NCI-H187 (cell line): ENCODE measurements at places on chromosomes 16 and 17.

- DNase-seq, result no peak
Measured at GRCh38 chr17:18851201-18851600, 6.7 kb upstream of the PRPSAP2 start.

- no peak for DNase-seq
Measured at GRCh38 chr16:73025856-73026210, 22.1 kb downstream of the ZFHX3 start.

- no peak for DNase-seq
Measured at GRCh38 chr17:14871921-14872320, 393.2 kb downstream of the PMP22 start.

DNA sequence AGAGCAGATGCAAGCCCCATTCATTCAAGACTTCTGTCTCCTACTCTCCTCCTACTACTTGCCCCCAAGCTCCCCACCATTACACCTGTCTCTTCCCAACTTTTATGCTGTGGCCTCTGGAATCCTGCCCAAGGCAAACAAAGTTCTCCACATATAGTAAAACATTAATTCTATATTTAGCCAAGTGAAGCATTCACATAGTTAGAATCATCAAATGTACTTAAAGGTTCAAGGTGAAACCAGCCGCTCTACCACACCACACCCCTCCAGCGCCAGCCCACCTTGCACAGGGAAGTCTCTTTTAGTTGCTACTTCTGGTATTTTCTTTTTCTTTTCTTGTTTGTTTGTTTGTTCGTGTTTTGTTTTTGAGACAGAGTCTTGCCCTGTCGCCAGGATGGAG, 25.4 kb upstream of the GUCY2D start:
- no peak for DNase-seq

- DNase-seq, result no peak
Measured at GRCh38 chr16:65406116-65406515, 284.3 kb upstream of the CDH11 start.

DNA sequence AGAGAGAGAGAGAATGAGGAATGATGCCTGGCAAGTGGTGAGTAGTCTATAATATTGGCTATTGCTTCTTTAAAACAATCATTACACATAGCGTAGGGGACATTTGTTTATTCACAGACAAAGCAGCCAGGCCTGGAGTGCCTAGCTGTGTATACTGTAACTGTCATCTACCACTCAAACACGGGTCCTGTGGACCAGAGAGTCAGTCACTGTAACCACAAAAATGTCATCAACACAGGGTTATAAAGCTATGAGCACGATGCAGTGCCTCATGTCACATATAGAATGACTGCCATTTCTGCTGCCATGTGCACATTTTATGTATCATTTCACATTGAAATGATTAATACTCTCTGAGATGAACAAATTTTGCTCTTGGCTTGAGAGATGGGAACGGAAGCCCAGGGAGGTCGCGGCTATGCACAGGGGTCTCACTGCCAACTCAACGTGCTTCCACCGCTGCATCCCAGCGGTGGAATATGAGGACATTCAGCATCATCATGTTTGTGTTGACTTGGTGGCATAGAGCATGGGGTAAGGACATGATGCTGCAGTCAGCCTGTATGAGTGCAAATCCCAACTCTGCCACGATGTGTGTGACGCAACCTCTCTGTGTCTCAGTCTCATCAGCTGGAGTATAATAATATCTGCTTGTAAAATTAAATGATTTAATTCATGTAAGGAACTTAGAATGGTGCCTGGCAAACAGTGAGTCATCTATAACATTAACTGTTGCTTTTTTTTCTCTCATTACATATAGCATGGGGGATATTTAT, 3.3 kb downstream of the MT1H start:
- no peak for DNase-seq
